NCI-H345 (cell line): ENCODE measurements at places on chromosomes 2 and 18.
A peak's percentile ranks its signal among the peaks of the same experiment; 100 is the strongest.

GRCh38 chr2:204657024-204657423 is 111.7 kb downstream of the PARD3B start:
- DNase-seq, result no peak

DNA sequence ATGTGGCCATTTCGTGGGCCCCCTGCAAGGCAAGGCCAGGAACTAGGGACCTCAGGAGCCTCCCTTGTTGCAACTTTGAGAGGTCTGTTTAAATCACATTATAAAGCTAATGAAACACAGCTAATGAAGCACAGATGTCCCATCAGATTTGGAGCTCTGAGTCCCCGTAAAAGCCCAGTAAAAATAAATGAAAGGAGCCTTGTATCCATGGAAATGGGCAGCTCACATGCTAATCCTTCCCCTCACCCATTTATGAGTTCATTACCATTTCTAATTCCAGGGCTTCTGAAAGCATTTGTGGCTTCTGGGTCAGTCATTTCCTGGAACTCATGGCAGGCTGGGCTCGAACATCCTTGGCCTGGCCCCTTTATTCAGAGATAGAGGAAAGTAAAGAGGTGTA is 274.8 kb downstream of the SS18 start:
- no peak for DNase-seq

- DNase-seq, result no peak
These were observed 24.8 kb downstream of the NOP58 start for GRCh38 chr2:202290316-202290715.

DNA sequence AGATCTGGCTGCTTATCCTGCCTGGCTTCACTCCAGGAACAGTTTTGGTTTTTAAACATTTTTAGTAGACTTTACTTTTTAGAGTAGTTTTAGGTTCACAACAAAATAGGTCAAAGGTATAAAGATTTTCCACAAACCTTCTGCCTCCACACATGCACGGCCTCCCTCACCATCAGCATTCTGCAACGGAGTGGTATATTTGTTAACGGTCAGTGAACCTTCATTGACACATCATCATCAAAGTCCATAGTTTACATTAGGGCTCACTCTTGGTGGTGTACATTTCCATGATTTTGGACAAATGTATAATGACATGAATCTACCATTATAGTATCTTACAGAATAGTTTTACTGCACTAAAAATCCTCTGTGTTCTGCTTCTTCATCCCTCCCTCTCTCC is 303.1 kb upstream of the EPAS1 start:
- no peak for DNase-seq

GRCh38 chr2:176150584-176151441 is 537 bp upstream of the HOXD4 start:
- no peak for DNase-seq

DNA sequence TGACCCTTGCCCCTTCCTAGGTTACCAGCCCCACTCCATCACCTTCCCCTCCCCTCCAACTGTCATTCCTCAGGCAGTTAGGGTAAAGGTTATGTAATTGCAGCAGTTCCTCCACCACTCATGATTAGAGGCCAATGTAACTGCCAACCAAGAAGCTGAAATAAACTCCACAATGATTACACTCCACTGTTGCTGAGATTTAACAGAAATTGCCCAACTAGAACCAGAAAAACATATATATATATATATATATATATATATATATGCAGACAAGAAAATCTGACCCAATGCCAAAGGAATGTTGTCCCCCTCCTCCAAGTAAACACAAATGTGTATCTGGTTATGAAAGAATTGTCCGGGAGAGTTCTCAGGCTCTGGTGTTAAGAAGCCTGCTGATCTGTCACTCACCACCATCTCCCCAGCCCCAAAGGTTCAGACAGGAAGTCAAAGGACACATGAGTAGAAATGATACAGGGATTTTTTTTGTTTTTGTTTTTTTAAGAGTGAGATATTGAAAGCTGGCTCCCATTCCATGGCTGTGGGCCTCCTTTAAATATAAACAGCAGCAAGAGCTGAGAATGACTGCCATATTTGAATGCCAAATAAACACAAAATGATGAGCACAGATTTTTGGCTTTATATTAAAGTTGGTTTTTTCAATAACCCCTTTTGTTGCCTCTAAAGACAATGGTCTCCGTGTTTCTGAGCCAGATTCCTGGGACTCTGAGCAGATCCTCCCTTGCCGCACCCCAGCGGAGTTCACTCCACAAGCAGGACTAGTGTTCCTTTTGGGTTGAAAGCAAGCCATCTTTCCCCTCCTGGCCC is 127.2 kb upstream of the MAPRE2 start:
- DNase-seq, result no peak

- peak; percentile 11 for DNase-seq
These were observed 91.4 kb downstream of the GALNT1 start for GRCh38 chr18:35672897-35673296.
